Hippocampal formation (tissue), 2 donors: ENCODE measurements at places on chromosomes 12 and 14.

DNA sequence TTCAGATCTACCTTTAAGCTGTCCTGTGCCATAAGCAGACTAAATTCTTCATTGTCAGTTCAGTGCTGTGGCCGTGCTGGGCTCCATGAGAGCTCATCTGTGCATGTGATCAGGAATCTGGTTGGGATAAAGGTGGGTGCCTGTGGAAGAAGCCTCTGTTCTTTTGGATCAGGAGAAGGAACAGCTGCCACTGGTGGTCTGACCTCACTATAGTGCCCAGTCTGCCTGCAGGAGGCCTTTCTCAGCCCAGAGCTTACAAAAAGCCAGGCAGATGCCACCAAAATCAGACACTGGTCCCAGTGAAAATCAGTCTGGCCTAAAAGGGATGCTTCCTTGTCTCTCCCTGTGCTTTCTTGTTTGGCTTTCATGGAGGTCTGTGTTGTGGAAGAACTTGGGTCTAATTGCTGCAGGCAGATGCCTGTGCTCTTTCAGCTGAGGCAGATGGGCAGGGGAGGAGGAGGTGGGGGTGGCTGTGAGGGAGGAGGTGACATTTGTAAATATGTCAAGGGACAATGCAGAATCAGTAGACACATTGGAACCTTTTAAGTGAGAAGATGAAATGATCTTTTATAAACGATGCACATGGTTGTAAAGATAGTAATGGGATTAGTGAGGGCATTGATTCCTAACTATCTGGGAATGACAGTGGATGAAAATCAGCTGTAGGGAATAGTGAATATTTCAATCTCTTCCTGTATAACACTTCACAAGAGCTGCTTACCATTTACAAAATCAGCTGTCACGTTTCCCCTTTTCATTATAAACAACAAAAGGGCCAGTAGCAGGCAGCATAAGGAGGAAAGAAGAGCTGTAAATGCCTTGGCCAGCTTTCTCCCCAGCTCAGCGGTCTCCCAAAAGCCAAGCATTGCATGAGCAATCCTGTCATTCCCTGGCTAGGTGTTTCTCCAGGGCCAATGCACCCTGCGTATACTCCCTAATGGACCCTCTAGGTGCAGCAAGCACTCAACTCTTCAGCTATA lies 44.6 kb downstream of the CACNA2D4 start:
- DNase-seq: no peak

DNA sequence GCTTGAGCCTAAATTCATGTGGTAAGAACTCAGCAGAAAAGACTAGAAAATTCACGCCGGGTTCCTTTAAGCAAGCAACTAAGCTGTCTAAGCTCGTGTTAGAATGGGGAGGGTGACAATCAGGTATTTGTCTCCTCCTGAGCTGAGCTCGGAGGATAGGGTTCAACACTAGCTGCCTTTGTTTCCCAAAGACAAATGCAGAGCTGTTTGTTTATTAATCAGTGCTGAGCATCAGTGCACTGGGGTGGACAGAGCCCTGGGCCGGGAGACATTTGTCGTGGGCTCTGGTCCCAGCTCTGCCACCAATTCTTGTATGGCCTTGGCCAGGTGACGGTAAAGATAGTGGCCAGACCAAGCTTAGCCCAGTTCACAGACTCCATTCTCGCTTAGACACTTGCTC lies 43.7 kb downstream of the DEGS2 start:
- peak; percentile 54 for DNase-seq

DNA sequence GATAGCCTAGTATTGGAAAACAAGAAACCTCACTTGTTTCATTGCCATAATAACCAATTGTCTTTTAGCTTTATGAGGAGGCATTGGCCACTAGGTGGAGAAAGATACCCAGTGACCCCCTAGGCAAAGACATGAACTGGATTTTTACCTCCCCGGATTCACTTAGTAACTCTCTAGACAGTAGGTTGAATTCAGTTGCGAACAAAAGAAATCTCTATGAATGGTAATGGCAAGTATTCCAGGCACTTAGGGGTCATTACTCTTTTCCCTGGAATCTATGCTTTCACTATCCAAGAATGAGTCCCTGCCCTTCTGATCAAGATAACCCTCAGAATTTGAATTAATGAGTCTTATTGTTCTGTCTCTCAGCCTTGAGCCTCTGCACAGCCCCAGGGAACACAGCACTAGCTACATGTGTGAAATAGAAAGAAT lies 29.5 kb upstream of the RHOJ start:
- DNase-seq: no peak

DNA sequence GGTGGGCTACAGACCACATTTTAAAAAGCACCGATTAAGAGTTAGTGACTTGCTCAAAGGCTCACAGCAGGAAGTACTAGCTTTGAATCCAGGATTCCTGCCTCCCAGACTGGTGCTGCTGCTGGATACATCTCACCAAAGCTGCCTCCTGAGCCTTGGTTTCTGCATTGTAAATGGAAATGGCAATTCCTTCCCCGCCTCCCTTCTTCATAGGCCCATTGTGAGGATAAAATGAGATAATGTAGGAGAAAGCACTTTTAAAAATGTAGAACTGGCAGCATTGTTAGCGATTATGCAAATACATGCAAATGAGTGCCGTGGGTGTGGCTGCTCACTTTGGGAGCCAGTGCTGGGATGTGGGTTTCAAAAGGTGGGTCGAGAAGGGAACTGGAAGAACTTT lies 15.4 kb downstream of the PDE1B start:
- no peak for DNase-seq

DNA sequence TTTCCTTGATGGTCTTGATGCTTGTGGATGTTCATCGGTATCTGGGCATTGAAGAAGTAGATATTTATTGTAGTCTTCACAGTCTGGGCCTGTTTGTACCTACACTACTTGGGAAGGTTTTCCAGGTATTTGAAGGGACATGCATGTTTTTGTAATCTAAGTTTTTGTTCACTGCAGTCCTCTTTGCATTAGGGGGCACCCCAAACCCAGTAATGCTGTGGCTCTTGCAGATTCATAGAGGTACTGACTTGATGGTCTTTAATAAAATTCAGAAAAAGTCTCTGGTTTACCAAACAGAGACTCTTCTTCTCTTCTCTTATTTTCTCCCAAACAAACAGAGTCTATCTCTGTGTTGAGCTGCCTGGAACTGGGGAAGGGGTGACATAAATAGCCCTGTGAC lies 150.9 kb upstream of the SLC16A7 start:
- no peak for DNase-seq
